Muscle of leg (tissue), 16 donors: ENCODE measurements at places on chromosomes 12 and 14. TPM values are rescaled to one million over a fixed set of nuclear protein-coding genes. Genes with fewer than 3 reads are reported as not detected.

DNA sequence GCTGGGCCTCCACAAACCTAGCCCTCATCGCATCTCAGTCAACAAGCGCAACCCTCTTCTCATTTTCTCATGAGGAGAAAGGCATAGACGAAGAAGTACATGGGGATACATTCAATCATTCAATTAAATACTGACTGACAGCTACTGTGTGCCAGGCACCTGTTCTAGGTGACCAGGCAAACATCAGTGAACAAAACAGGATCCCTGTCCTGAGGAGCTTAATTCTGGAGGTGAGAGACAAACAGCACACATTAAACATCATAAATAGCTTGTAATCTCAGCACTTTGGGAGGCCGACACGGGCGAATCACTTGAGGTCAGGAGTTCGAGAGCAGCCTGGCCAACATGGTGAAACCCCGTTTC lies 362 bp upstream of the ACYP1 start:
- no peak for DNase-seq
- H3K4me1 ChIP-seq: peaks cover 16% of the 10 kb centered on the region
- peak overlapping the region; percentile 96 for H3K4me3 ChIP-seq

The EML5 gene
- polyA plus RNA-seq: 1.4 TPM

- H3K27me3 ChIP-seq: no peaks in the 10 kb centered on the region
- peak; percentile 67 for DNase-seq
- H3K4me3 ChIP-seq: peak overlapping the region; percentile 89
- H3K36me3 ChIP-seq: no peaks in the 10 kb centered on the region
Observed at GRCh38 chr12:19131025-19131444, 1.5 kb downstream of the PLEKHA5 start.

GRCh38 chr14:105461903-105462302 lies 12.7 kb upstream of the CRIP2 start:
- no peak overlapping the region for H3K4me3 ChIP-seq
- H3K27me3 ChIP-seq: no peaks in the 10 kb centered on the region
- H3K27ac ChIP-seq: no peak overlapping the region
- peaks cover 54% of the 10 kb centered on the region for H3K36me3 ChIP-seq
- no peak for DNase-seq

DNA sequence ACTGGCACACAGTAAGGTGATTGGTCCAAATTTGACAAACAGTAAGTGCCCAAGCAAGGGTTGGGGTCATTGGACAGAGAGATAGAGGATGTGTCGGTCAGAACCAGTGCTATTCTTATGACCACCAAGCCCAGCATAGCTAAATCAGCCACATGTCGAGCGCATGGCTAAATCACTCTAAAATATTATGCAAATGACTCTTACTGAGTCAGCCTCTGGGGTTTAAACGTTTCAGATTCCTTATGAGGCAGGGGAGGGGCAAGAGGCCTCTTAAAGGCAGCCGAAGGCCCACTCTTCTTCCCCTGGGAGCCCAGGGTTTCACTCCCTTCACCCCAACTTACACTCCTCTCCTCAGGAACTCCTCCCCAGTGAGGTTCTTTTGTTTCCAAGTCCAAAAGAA lies 603 bp upstream of the ENDOU start:
- no peaks in the 10 kb centered on the region for H3K36me3 ChIP-seq
- H3K4me1 ChIP-seq: peaks cover 30% of the 10 kb centered on the region
- no peaks in the 10 kb centered on the region for H3K27me3 ChIP-seq
- H3K27ac ChIP-seq: no peak overlapping the region
- H3K4me3 ChIP-seq: no peak overlapping the region

GRCh38 chr14:94545131-94545841 lies 16.0 kb upstream of the SERPINA4 start:
- H3K27ac ChIP-seq: no peak overlapping the region
- H3K27me3 ChIP-seq: peaks cover 14% of the 10 kb centered on the region
- no peak overlapping the region for H3K4me3 ChIP-seq
- H3K4me1 ChIP-seq: peaks cover 2% of the 10 kb centered on the region
- no peak for DNase-seq
- no peaks in the 10 kb centered on the region for H3K36me3 ChIP-seq

GRCh38 chr14:37623426-37623951 lies 28.1 kb downstream of the TTC6 start:
- peak; percentile 48 for DNase-seq
- H3K4me1 ChIP-seq: peaks cover 3% of the 10 kb centered on the region
- H3K27me3 ChIP-seq: peaks cover 22% of the 10 kb centered on the region
- H3K4me3 ChIP-seq: no peak overlapping the region

DNA sequence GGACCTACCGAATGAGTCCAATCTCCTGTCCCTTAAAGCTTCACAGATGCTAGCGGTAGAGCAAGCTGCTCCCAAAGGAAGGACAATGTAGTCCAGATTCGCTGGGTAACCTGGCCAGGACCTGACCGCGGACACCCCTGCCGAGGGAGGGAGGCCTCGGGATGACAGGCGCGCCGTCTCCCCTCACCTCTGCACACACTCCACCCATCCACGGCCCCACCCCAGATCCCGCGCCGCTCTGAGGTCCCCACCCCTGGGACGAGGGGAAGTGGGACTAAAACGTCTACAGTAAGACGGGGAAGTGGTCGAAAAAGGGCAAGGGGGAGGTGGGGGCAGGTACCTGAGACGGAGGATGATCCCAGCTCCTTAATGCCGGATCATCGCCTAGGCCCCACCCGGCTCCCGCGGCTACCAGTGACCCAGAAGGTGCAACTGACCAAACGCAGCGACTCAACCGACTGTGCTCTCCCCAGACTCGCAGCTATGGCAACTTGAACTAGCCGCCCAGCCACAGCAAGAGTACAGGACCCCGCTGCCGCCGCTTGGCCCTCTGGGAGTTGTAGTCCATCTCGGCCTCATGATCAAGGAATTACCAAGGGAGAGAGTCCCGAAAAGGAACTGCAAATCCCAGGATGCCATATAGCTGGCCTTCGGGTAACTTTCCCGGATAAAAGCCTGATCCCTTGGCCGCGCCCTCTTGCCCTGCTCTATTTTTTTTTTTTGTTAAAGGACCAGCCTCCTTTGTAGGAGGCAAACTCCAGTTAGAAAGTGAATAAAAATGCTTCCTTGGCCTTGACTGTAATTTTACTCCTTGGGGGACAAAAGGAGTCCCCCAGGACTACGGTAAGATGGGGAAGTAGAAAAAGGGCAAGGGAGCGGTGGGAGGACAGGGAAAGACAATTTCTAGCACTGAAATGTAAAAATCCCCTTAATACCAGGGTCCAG lies at the start of gene CEP128:
TSS of gene CEP128 (minus strand) at position 498 of the 945 bp plus-strand sequence.
- H3K36me3 ChIP-seq: no peaks in the 10 kb centered on the region
- peak within 1 kb of the TSS; percentile 52 for H3K27ac ChIP-seq
- H3K27me3 ChIP-seq: no peaks in the 10 kb centered on the region
- H3K4me3 ChIP-seq: peak within 1 kb of the TSS; percentile 79
- DNase-seq: peak; percentile 99

- H3K36me3 ChIP-seq: no peaks in the 10 kb centered on the region
- H3K4me1 ChIP-seq: no peaks in the 10 kb centered on the region
- H3K27me3 ChIP-seq: no peaks in the 10 kb centered on the region
- no peak overlapping the region for H3K27ac ChIP-seq
- DNase-seq: no peak
Observed at GRCh38 chr12:32881702-32882101, 14.9 kb downstream of the PKP2 start.
